T-helper 2 cell treated with Interferon-gamma antibody and Interleukin-4, amounts not matched to agents 100 ng/mL and 5 ng/mL, for 36 hours (primary cell): ENCODE measurements at places on chromosomes 7 and 10. TPM values are rescaled to one million over a fixed set of nuclear protein-coding genes. Genes with fewer than 3 reads are reported as not detected.

Gene GBX1
- not detected in 2 replicates for total RNA-seq

Gene BMPR1A
- total RNA-seq = 9.6 and 10.0 TPM in 2 replicates

Gene AOAH
- total RNA-seq = 46.0 and 48.5 TPM in 2 replicates

Gene ECHDC3
- total RNA-seq = not detected in 2 replicates

Gene METTL27
- 2.6 and 2.7 TPM in 2 replicates for total RNA-seq

Gene LRIT1
- not detected in 2 replicates for total RNA-seq

Gene AKR1C2
- not detected in 2 replicates for total RNA-seq

Gene NODAL
- 0.09 and 0.11 TPM in 2 replicates for total RNA-seq

Gene SRRT
- 247 and 258 TPM in 2 replicates for total RNA-seq

Gene ITPRID1
- total RNA-seq = not detected in 2 replicates

Gene LOXL4
- not detected in 2 replicates for total RNA-seq

Gene DMBT1
- total RNA-seq = not detected in 2 replicates

Gene MET
- total RNA-seq = 0.68 and 0.98 TPM in 2 replicates

Gene CHAT
- 0.14 TPM in 1 of 2 replicates, not detected in the other for total RNA-seq

Gene ABCC2
- total RNA-seq = 0.73 and 1.3 TPM in 2 replicates

Gene MOGAT3
- not detected in 2 replicates for total RNA-seq

Gene CACNA2D1
- not detected in 2 replicates for total RNA-seq

Gene ASIC3
- total RNA-seq = 6.0 and 6.6 TPM in 2 replicates

Gene CRHR2
- total RNA-seq = not detected in 2 replicates

Gene OR9A2
- not detected in 2 replicates for total RNA-seq

Gene LRRC18
- not detected in 2 replicates for total RNA-seq

Gene ZCCHC24
- total RNA-seq = 1.2 and 1.3 TPM in 2 replicates

Gene GNAT3
- not detected in 2 replicates for total RNA-seq

Gene GPR37
- total RNA-seq = not detected in 2 replicates

Gene NPFFR1
- total RNA-seq = not detected in 2 replicates

Gene GNGT1
- not detected in 2 replicates for total RNA-seq

Gene ARHGEF35
- total RNA-seq = 3.6 and 3.9 TPM in 2 replicates

Gene DLX5
- not detected in 2 replicates for total RNA-seq

Gene CFAP43
- total RNA-seq = 0.09 TPM in 1 of 2 replicates, not detected in the other

Gene EVX1
- total RNA-seq = not detected in 2 replicates

Gene EEF1AKMT2
- 21.4 and 23.7 TPM in 2 replicates for total RNA-seq

Gene CYP2W1
- not detected in 2 replicates for total RNA-seq

Gene ASZ1
- total RNA-seq = not detected in 2 replicates

Gene PKD2L1
- 0.14 and 0.20 TPM in 2 replicates for total RNA-seq

Gene NPC1L1
- total RNA-seq = not detected in 2 replicates

Gene ZRANB1
- total RNA-seq = 13.2 and 13.4 TPM in 2 replicates

Gene MMP21
- total RNA-seq = 0.09 and 0.16 TPM in 2 replicates

Gene FGL2
- total RNA-seq = 3.8 and 5.2 TPM in 2 replicates

Gene C10orf67
- not detected in 2 replicates for total RNA-seq

Gene RBM20
- total RNA-seq = 0.07 and 0.09 TPM in 2 replicates

Gene HMX2
- total RNA-seq = not detected in 2 replicates

Gene PNLIPRP1
- not detected in 2 replicates for total RNA-seq

Gene MYO1G
- total RNA-seq = 533 and 534 TPM in 2 replicates

Gene INA
- 0.25 and 0.27 TPM in 2 replicates for total RNA-seq

Gene HOXA11
- total RNA-seq = not detected in 2 replicates

Gene FKBP14
- 7.7 and 8.6 TPM in 2 replicates for total RNA-seq

Gene HPSE2
- total RNA-seq = not detected in 2 replicates

Gene RBM17
- 200 and 209 TPM in 2 replicates for total RNA-seq

Gene STEAP1
- total RNA-seq = 0.48 TPM in 1 of 2 replicates, not detected in the other
